Tibial nerve (tissue), 4 donors: ENCODE measurements at places on chromosomes 11 and 22.
A peak's percentile ranks its signal among the peaks of the same experiment; 100 is the strongest.

- no peak for DNase-seq
- H3K4me3 ChIP-seq = no peak overlapping the region
- H3K27me3 ChIP-seq = no peaks in the 10 kb centered on the region
- no peaks in the 10 kb centered on the region for H3K36me3 ChIP-seq
- no peak overlapping the region for H3K27ac ChIP-seq
Observed at GRCh38 chr11:134501406-134502152, 89.5 kb upstream of the B3GAT1 start.

DNA sequence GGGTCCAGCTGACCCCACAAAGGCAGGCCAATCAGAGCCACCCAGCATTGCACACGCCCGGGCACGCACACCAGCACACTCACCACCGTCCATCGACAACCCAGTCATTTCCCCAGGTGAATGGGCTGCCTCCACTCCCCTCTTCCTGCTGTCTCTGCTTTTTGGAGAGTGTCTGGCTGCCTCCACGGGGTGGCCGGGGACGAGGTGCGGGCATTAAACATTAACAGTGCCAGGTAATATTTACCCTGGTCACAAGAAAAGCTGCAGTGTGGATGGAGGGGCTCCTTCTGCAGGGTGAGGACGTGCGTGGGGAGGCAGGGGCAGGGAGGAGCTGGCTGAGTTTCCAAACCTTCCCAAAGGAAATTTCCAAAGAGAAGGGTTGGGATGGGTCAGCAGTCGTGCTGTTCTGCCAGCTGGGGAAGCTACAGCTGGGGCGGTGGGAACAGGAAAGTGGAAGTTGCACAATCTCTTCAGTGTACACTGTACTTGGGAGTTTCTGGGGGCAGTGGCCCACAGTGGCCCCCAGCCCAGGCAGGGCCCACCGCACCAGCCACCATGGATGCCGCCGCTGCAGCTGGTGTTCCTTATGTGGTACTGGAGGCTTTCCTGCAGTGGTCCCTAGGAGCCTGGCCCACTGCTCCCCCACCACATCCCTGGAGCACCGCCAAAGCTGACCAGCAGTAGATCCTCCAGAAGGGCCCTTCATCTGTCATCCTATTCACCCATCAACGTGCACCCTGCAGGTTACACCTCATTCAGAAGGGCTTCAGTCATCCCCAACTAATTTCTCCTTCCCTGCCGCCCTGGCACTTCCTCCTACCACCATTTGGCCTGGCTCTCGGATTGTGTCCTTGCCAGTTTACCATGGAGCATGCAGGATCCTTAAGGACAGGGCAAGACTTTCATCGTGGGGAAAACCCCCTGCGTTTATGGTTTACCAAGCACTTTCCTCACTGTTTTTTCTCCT, at the start of gene FXYD2:
Gene FXYD2 (minus strand): TSS at position 174 of the 967 bp plus-strand sequence. CDS start 66 bp downstream, at position 108.
- H3K4me1 ChIP-seq = no peaks in the 10 kb centered on the region
- no peak within 1 kb of the TSS for H3K27ac ChIP-seq
- no peak within 1 kb of the TSS for H3K4me3 ChIP-seq
- H3K36me3 ChIP-seq = no peaks in the 10 kb centered on the region
- H3K27me3 ChIP-seq = no peaks in the 10 kb centered on the region

GRCh38 chr11:33935005-33935404, 43.1 kb upstream of the LMO2 start:
- H3K27me3 ChIP-seq = no peaks in the 10 kb centered on the region
- no peak overlapping the region for H3K4me3 ChIP-seq
- H3K4me1 ChIP-seq = peaks cover 27% of the 10 kb centered on the region
- H3K36me3 ChIP-seq = no peaks in the 10 kb centered on the region

DNA sequence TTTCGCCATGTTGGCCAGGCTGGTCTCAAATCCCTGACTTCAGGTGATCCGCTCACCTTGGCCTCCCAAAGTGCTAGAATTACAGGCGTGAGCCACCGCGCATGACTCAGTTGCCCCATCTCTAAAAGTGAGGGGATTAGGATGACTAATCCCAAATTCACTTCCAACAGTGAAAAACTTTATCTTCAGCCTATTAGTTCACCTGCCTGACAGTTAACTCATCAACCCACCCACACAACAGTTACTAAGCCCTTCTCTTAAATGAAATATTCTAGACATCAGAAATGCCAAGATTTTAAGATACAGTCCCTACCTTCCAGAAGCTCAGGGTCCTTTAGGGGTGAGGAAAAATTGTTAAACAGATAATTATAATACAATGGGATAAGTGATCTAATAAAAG, 2.0 kb upstream of the ANKRD42 start:
- H3K27ac ChIP-seq = no peak overlapping the region
- no peaks in the 10 kb centered on the region for H3K36me3 ChIP-seq
- no peaks in the 10 kb centered on the region for H3K4me1 ChIP-seq

DNA sequence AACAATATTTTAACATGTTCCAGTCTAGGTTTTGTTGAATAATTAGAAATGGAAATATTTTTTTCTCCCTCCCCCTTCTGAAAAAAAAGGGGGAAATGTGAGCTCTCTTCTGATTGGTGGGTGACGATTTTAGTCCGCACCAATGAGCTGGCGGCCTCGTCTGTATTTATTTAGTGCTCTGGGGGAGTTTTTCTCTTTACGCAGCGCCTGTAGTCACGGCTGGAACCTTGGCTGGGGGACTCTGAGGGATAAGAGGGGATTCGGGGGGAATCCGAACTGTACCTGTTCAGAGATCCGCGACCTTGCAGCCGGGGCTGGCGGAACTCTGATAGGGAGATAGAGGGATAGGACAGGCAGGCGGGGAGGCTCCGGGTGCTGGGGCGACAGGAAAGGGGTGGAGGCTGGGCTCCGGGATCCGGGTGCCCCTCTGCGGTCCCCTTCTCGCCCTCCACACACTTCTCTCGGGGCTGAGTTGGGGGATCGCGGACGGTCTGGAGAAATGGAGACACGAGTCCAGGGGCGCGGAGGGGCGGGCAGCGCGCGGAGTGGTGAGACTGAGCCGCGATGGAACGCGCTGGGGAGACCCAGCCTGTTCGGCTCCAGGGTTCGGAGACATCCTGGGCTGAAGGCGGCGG, 99.7 kb upstream of the HSD17B12 start:
- peak overlapping the region; percentile 27 for H3K4me3 ChIP-seq
- DNase-seq = no peak
- H3K27me3 ChIP-seq = peaks cover 2% of the 10 kb centered on the region
- no peaks in the 10 kb centered on the region for H3K36me3 ChIP-seq
- H3K27ac ChIP-seq = no peak overlapping the region
- H3K4me1 ChIP-seq = peaks cover 70% of the 10 kb centered on the region

DNA sequence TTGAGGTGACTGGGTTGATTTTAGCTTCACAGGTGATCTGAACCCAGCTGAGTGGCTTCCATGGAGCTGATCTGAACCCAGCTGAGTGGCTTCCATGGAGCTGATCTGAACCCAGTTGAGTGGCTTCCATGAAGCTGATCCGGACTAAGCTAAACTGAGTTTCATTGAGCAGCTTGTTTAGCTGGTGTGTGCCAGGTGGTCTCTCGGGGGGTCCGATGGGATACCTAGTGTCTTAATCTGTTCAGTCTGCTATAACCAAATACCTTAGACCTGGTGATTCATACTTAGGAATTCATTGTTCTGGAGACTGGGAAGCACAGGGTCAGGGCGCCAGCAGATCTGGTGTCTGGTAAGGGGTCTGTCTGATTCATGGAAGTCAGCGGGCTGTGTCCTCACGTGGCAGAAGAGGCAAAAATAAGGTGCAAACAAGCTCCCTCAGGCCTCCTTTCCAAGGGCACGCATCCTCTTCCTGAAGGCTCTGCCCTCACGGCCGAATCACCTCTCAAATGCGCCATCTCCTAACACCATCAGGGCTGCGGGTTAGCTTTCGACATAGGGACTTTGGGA, 52.5 kb upstream of the KCNQ1OT1 start:
- H3K27ac ChIP-seq = no peak overlapping the region
- DNase-seq = no peak
- H3K27me3 ChIP-seq = no peaks in the 10 kb centered on the region
- no peak overlapping the region for H3K4me3 ChIP-seq
- no peaks in the 10 kb centered on the region for H3K4me1 ChIP-seq

GRCh38 chr11:120819003-120819402, 204.9 kb upstream of the TBCEL start:
- no peak overlapping the region for H3K27ac ChIP-seq
- H3K4me1 ChIP-seq = no peaks in the 10 kb centered on the region
- H3K36me3 ChIP-seq = no peaks in the 10 kb centered on the region
- DNase-seq = no peak

DNA sequence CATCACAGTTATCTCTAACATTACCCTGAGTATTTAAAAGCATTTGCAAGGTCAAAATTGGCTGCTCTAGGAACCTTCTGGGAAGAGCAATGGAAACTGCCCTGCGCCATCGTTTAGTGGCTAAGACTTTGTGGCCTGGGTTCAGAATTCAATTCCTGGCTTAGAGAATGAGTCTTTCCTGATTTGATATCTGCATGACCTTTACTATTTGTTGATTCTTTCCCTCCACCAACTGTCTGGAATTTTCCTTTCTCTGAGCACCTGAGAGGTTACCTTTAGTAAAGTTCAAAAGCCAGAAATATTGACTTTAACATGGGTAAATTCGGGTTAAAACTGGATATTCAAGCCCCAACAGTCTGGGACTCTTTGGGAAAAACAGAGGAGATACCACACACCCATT, 43.0 kb upstream of the SLC5A12 start:
- no peaks in the 10 kb centered on the region for H3K27me3 ChIP-seq
- no peak for DNase-seq
- no peaks in the 10 kb centered on the region for H3K36me3 ChIP-seq
- no peak overlapping the region for H3K27ac ChIP-seq
- no peak overlapping the region for H3K4me3 ChIP-seq

GRCh38 chr11:128900468-128900867, 9.3 kb downstream of the KCNJ5 start:
- DNase-seq = no peak
- no peaks in the 10 kb centered on the region for H3K36me3 ChIP-seq
- H3K27ac ChIP-seq = no peak overlapping the region
- H3K4me1 ChIP-seq = peaks cover 6% of the 10 kb centered on the region
- H3K27me3 ChIP-seq = peaks cover 19% of the 10 kb centered on the region

GRCh38 chr22:17578136-17578754, 14.9 kb downstream of the SLC25A18 start:
- H3K4me3 ChIP-seq = no peak overlapping the region
- peak overlapping the region; percentile 22 for H3K27ac ChIP-seq
- H3K4me1 ChIP-seq = peaks cover 16% of the 10 kb centered on the region
